ENCODE measurements at places on chromosomes 13 and 19.

- no peak for DNase-seq
Measured at GRCh38 chr13:80235967-80236302, 105.0 kb downstream of the SPRY2 start.

DNA sequence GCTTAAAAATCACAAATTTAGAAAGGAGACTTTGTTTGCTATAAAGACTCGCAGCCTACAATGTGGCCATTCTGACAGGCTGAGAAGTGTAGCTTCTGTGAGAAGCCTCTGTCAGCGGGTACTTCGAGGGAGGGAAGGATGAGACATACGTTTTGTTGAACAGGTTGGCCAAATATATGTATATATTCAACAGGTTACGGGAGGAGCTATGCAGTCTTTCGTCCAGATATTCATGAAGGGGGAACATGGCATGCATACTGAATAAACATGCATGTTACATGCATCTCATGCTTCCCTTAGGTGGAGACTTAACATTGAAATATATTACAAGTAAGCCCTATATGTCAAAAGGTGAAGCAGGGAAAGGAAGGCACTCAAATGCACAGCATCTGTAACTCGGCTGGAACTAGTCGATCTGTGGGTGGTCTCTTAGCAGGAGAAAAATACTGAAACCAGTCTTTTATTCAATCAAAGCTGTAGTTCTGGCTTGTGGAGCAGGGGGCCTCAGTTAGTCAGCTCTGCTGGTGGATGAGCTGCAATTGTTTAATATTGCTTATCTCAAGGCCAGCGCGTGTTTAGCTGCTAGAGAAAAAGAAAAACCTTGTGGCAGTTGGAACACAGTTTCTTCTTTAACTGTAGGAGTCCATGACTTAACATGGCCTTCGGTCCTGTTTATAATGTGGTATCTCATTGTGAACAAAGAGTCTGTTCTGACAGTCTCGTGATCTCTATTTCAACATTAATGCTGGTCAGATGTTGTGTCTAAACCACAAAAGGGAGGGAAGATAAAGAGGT is 94.3 kb downstream of the FAM216B start:
- DNase-seq, result no peak

GRCh38 chr19:50300814-50301606 is 28.2 kb downstream of the KCNC3 start:
- no peak for DNase-seq

GRCh38 chr19:56253737-56254136 is 18.8 kb upstream of the EDDM13 start:
- DNase-seq, result no peak

GRCh38 chr13:98144027-98144741 is 1.3 kb downstream of the FARP1 start:
- no peak for DNase-seq

DNA sequence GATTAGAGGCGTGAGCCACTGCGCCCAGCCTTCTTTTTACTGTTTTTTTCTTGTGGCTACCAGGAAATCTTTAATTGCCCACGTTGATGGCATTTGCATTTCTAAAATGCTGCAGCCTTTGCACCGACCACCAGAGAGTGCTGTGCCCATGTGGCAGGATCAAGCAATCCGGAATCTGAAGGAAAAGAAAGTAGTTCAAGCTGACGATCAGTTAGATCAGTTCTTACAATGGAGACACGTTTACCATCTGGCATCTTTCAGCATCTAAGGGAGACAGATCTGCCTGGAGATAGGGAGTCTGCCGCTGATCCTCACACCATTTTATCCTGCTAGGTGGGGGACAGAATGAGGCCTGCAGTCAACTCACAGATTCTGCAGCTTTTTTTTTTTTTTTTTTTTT is 19.9 kb downstream of the TINCR start:
- DNase-seq, result no peak

DNA sequence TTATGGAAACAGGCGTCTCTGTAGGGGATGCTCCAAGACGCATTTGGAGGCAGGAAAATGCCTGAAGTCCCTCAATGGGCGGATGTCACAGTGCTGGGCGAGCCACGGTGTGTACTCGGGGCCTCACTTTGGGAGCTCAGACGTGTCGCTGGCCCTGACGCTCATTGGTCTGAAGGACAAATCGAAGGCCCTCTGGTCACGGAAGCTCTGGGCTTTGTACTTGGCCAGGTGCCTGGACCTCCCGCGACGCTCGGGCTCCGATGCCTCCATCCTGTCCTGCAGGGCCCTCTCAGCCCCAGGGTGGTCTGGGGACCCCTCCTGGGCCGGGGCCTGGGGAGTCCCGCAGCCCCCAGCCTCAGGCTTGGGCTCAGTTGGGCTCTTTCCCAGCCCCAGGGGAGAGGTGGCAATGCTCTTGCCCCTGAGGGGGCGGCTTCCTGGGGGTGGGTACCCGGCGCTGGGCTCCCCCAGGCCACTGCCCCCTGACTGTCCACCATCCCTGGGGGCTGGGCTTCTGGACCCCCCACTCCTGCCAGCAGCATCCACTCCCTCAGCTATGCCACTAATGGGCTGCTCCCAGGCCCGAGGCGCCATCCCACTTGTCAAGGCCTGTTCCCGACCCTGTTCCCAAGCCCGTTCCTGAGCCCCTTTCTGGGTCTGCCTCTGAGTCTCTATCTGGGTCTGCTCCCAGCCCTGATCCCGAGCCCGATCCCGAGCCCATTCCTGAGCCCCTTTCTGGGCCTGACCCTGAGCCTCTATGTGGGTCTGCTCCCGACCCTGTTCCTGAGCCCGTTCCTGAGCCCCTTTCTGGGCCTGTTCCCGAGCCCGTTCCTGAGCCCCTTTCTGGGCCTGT is 39.5 kb upstream of the GRTP1 start:
- no peak for DNase-seq

- DNase-seq, result no peak
Measured at GRCh38 chr19:2333027-2333806, 4.7 kb downstream of the SPPL2B start.

DNA sequence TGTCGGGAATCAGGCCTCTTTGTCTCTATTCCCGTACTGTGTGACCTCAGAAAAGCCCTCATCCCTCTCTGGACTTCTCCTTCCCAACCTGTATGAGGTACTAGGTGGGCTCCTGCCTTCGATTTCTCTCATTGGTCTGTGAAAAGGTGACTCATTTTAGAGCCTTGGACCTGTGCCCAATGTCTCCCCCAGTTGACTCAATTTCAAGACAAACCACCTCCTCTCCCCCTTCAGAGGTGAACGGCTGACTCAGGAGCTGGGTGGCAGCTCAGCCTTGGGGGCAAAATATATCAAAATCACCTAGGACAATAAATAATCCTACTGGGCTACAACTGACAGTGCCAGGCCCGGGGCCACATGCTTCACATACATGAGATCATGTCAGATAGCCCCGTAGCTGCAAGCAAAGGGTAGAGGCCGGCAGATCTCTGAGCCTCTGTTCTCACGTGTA is 630 bp downstream of the COQ8B start:
- DNase-seq, result no peak
